ENCODE measurements at places on chromosomes 1 and 21.

- no peak for DNase-seq
These were observed 2.5 kb downstream of the SLC25A44 start for GRCh38 chr1:156196445-156196844.

- no peak for DNase-seq
These were observed 172.6 kb downstream of the SLC44A5 start for GRCh38 chr1:75438355-75438754.

- no peak for DNase-seq
These were observed 23.4 kb downstream of the OLFML3 start for GRCh38 chr1:114002492-114003239.

GRCh38 chr1:153348511-153349362, at the start of gene PGLYRP4:
TSS of gene PGLYRP4 (minus strand) at chr1:153348841. CDS start at chr1:153347932, 909 bp downstream.
- no peak for DNase-seq

DNA sequence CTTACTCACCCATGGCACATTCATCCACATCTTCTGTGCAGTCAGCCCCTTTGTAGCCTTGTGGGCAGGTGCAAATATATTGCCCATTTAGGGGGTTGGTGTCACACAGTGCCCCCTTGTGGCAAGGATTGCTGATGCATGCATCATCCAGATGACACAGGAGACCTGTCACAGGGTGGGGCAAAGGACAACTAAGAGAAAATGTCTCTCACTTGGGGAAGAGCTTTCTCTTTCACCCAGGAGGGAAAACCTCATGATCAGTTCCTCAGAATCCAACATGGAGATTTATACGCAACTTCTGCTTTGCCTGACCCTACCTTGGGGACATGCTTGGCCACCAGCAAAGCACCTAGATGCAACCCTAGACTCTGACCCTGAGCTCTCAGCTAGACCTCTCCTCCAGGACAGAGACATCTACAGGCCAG, 71.8 kb upstream of the ADAM30 start:
- peak; percentile 72 for DNase-seq

All from CD4-positive, alpha-beta T cell treated with Interleukin-1 beta for 1 hour (primary cell).